ENCODE measurements at places on chromosomes 11 and 22.

- no peak for DNase-seq
Observed at GRCh38 chr11:108929241-108929640, 264.4 kb downstream of the DDX10 start.

DNA sequence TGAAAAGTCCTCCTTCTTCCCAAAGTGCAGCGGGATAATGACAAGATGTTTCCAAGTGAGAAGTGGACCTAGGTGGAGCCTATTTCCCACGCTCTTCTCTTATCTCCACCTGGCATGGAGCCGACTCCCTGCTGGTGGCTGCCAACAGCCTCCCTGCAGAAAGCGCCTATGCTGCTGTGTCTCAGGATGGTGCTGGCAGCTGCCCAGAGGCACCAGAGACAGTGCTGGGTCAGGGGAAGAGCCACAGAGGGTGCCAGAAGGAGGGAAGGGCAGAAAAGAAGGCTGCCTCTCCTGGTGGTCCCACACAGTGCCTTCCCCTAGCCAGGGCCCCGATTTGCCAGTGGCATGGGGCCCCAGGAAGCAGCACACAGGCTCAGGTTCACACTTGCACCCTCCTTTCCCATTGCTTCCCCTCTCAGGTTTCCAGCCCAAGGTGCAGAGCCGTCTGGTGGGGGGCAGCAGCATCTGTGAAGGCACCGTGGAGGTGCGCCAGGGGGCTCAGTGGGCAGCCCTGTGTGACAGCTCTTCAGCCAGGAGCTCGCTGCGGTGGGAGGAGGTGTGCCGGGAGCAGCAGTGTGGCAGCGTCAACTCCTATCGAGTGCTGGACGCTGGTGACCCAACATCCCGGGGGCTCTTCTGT is 19.0 kb downstream of the CD5 start:
- no peak for DNase-seq

- no peak for DNase-seq
Observed at GRCh38 chr11:37666960-37667359, 1068.9 kb upstream of the RAG2 start.

DNA sequence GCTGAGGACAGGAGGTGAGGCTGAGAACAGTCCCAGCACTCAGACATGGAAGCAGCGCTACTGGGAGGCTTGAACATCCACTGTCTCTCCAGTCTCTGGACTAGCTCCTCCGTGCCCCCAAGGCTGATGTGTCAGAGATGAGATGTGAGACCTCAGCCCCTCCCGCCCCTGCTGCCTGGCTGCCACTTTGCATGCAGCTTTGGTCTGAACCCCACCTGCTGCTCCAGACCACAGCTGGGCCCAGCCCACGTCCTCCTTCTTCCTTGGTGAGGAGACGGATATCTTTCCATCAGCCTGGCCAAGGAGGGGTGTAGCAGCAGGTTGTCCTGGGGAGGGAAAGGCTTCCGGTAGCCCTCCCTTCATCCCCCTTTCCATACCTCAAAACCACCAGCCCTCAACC is 148.0 kb upstream of the B3GAT1 start:
- DNase-seq, result no peak

Data from stimulated activated CD4-positive, alpha-beta T cell treated with anti-CD3 and anti-CD28 coated beads, Interleukin-15, amount 100 ng/mL, for 48 hours (primary cell).